ENCODE measurements at places on chromosomes 16 and 17.

- no peak for DNase-seq
Observed at GRCh38 chr17:77696721-77697460, 261.6 kb upstream of the TNRC6C start.

DNA sequence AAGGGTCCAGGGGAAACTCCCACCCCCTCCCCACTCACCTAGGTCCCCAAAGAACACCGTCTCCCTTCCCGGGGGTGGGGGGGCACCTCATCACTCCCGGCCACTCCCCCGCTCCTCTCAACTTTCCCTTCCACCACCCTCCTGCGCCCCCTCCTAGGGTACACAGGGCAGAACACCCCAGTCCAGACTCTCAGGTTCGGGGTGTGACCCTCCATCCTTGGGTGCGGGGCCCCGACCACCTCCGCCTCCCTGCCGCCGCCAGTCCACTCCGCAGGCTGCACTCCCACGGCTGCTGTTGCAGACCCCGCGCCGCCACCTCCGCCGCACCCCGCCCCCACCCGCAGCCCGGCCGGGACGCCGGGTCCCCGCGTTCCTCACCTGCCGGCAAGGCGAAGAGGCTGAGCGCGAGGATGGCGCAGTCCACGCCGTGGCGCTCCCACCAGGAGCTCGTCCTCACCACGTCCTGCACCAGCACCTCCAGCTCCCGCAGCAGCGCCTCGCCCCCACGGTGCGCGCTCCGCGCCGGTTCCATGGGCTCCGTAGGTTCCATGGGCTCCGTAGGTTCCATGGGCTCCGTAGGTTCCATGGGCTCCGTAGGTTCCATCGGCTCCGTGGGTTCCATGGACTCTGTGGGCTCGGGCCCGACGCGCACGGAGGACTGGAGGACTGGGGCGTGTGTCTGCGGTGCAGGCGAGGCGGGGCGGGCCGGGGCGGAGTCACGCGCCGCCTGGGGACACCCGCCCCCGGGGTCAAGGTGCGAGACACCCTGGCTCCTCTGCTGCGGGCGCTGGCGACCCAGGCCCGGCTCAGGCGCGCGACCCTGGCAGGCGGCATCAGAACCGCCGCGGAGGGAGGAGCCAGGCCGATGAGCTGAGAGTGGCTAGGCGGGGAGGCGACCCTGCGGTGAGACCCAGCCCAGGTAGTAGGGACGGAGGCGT, at the start of gene FADS6:
Gene FADS6, minus strand, starts transcription at position 660 of the 938 bp plus-strand sequence. Its CDS starts 38 bp downstream, at position 622.
- peak; percentile 64 for DNase-seq

DNA sequence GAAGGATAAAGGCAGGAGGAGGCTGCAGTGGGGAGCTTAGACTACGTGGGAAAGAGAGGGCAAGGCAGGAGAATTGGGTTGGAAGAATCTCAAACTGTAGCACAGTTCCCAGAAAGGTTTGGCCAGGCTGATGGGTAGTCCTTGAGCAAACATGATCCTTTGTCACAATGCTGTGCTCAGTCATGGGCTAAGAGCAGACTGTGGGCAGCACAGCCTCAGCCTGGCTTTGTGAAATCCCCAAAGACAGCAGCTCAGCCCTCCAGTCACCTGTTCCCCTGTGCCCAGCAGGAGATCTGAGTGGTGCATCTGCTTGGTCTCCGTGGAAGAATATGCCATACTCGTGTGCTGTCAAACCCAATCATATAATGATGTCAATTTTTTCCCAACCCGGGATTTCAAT, 10.6 kb upstream of the ENGASE start:
- DNase-seq = no peak

GRCh38 chr17:3335876-3336275, 37.7 kb upstream of the OR3A1 start:
- no peak for DNase-seq

DNA sequence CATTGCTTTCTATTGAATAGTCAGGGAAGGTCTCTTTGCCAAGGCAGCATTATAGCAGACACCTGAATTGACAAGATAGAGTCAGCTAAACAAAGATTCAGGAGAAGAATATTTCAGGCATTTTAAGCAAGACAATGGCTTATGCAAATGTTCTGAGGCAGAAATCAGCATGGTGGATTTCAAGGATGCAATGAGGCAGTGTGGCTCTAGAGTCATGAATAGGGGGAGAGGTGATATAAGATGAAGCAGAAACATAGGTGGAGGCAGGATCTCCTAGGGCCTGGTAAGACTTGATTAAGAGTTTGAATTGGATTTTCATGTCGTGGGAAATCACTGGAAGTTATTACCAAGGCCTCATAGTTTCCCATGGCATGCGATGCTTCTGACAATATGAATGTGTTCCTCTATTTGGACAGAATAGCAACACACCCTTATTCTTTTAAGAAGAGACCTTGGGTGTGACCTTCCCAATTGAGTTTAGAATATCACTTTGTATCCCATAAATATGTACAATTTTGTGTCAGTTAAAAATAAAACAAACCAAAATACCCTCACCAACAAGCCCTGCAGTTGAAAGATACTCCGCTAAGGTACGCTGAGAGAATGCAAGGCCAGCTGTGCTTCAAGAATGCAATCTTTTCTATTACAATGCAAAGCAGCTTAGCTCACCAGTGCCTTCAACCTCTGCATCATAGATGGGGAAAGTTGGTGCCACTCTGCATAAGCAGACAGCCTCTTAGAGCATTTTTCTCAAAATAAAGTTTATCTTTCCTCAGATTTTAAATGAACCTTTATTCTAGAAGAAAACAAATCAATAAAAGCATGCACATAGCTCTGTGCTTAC, 139.6 kb upstream of the SALL1 start:
- no peak for DNase-seq

GRCh38 chr17:6936370-6937028, 59.4 kb upstream of the ALOX12 start:
- peak; percentile 33 for DNase-seq

GRCh38 chr16:26840691-26841090, 226.0 kb upstream of the C16orf82 start:
- DNase-seq = no peak

DNA sequence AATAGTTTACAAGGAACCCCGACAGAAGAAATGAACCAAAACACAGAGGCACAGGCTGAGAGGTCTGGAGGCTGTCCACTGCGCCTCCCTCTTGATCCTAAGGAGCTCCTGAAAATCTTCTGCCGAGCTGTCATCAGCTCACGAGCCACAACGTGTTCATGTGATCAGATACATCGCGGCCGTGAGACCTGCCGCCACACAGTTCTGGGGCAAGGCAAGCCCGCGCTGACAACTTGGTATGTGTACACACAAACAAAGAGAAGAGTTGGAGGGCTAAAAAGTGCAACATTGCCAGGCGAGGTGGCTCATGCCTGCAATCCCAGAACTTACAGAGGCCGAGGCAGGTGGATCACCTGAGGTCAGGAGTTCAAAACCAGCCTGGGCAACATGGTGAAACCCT, 7.6 kb downstream of the EXOC7 start:
- DNase-seq = no peak

- DNase-seq = no peak
Observed at GRCh38 chr17:57544401-57544800, 200.7 kb downstream of the CCDC182 start.

GRCh38 chr16:57565461-57565860, 23.0 kb downstream of the ADGRG5 start:
- DNase-seq = no peak

GRCh38 chr16:25271421-25271820, 13.8 kb upstream of the ZKSCAN2 start:
- no peak for DNase-seq
